Right renal pelvis (tissue), 4 donors: ENCODE measurements at places on chromosomes 12 and 14.

GRCh38 chr12:112466011-112466422 is 47.3 kb downstream of the PTPN11 start:
- no peak for DNase-seq

GRCh38 chr14:55705651-55706364 is 125.8 kb downstream of the KTN1 start:
- DNase-seq: no peak

- DNase-seq: peak; percentile 43
Measured at GRCh38 chr14:26984311-26985177, 386.7 kb upstream of the NOVA1 start.

GRCh38 chr12:127401005-127401404 is 866.0 kb upstream of the TMEM132C start:
- no peak for DNase-seq

- DNase-seq: no peak
Measured at GRCh38 chr12:64916411-64917261, 92.2 kb downstream of the TBC1D30 start.

DNA sequence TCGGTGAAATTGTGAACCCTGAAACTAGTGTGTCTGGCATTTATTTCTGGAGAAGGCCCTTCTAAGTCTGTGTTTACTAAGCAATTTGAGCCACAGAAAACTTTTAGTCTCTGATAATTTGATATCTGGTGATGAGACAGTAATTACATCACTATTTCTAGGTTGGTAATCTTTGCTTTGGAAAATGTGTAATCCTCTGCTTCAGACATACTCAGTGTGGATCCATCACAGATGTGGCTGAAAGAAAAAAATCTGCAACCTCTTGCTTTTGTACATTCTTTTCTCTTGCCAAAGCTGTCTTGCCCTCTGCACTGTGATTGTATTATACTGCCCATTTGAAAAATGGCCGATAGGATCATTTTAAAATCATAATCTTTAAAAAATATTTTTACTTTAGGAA is 78.1 kb downstream of the PELI2 start:
- no peak for DNase-seq

DNA sequence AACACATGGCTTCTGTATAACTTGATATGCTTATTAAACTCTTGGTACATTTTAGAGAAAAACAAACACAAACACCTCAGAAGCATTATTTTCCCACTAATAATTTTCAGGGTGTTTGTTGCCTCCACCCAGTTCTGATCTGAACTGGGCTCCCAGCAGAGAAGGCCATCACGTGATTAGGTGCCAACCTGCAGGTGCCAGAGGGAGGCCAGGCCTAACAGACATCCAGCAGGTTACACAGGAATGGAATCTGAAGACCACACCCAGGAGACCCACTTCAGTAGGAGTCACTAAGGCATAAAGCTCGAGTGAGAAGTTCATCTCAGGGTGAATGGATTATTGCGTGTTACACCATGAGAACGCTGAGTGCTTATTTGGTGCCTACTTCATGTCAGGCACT is 8.9 kb downstream of the SLC6A12 start:
- DNase-seq: no peak

DNA sequence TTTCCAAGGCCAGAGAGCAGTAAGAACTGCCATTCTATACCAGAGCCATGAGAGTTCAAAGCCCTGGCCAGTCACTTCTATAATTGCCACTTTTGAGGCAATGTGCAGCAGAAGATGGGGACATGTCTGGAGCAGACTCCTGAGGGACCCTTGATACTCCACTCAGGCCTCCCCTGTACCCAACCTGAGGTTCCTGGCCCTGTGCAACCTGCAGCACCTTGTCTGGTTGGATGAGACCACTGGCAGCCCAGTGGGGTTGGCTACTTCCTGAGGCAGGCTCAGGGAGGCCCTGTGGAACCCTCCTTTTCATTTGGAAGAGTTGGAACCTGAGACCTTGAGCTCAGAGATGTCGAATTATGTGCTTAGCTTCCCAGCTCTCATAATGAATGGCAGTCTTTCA is 54.4 kb downstream of the GALNT16 start:
- DNase-seq: no peak

DNA sequence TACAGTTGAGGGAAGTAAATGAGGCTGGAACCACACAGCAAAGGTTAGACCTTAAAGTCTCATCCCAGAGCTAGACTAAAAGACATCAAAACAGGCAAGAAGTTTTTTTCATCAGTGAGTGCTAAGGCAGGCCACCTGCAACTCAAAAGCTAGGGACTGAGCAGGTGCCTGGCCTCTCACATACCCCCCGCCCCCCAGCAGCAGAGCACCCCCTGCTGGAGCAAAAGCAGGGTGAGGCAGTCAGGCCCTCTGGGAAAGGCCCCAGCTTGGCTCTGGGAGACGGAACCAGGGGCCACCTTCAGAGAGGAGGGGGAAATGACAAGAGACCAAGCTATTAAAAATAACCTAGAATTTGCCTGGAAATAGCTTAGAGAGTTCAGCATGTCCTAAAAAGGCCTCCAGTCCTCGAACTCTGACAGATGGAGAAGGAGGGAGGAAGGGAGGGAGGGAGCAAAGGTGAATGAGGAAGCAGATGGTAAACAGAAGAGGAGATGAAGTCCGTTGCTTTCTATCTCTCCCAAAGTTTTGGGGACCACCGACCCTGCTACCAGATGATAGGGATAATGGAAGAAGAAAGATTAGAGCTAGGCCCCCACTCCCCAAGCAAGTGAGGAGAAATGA is 1.8 kb downstream of the ITGA7 start:
- DNase-seq: no peak

DNA sequence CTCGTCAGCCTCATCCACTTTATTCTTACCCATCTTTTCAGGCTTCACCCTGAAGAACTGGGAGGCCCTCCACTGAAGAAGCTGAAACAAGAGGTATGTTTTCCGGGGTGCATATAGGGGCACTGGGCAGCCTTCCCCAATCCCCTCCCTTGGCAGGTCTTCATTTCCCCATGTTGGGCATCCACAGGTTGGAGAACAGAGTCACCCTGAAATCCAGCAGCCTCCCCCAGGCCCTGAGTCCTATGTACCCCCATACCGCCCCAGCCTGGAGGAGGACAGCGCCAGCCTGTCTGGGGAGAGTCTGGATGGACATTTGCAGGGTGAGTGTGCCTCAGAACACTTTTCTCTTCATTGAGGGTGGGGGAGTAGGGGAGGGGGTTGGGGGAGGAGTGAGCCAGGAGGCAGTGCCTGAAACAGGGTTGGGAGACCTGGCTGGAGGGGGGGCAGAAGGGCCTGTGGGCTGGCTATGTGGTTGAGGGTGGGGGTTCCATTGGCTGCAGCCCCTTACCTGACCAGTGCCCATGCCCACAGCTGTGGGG is 4.0 kb downstream of the NAB2 start:
- DNase-seq: no peak

GRCh38 chr12:62928632-62929031 is 6.3 kb downstream of the PPM1H start:
- no peak for DNase-seq

- DNase-seq: no peak
Measured at GRCh38 chr12:59046763-59047534, 126.6 kb upstream of the LRIG3 start.

DNA sequence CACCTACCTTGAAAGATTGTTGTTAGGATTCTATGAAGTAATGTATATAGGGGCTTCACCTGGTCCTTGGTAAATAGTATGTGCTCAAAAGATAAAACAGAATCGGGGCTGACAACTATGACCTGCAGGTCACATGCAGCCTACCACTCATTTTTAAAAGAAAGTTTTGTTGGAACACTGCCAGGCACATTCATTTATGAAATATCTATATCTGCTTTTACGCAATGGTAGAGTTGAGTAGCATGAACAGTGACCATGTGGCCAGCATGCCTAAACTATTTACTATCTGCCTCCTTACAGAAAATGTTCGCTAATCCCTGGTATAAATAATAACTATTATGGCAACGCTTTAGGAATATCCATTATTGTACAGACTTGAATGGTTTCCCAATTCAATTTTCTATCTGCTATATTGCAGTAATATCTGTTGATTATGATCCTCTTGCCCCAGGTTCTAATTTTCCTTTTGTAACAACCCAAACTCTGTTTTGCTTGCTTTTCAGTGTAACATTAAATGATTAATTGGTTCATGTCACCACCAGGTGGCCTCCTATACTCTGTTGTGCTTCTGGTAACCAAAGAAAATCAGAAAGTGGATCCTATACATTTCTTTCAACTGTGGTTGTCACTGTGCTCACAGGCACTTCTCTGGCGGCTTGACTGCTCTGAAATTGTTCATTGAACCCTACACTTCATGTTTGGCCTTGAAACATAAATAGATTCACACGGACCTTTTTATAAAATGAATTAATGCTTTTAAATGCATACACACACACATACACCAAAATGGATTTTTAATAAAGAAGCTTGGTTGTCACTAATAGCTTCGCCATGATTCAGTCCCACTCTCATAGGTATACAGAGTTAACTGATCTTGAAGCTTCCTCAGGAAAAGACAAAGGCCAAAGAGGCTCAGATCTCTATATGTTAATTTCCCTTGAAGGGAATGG is 227.7 kb upstream of the NPAS3 start:
- peak; percentile 50 for DNase-seq

DNA sequence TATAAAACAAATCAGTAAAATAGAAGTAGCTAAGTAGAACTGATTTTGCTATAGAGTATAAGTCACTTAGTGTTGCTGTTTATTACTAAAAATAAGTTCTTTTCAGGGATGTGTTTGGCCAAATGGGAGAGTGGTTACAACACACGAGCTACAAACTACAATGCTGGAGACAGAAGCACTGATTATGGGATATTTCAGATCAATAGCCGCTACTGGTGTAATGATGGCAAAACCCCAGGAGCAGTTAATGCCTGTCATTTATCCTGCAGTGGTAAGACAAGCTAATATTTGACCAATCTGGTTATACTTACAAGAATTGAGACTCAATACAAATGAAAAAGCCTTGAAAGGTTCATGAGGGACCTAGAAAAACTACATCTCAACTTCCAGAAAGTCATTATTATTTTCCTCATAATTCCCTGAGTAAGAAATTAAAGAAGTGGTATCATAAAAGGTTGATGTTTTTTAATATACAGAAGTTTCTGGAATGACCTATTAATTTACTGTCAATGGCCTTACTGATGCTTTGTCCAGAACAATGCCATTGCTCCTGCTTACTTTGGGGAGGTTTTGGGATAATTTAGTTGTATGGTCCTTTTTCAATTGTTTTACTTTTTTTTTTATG is 1.9 kb downstream of the LYZ start:
- DNase-seq: no peak

DNA sequence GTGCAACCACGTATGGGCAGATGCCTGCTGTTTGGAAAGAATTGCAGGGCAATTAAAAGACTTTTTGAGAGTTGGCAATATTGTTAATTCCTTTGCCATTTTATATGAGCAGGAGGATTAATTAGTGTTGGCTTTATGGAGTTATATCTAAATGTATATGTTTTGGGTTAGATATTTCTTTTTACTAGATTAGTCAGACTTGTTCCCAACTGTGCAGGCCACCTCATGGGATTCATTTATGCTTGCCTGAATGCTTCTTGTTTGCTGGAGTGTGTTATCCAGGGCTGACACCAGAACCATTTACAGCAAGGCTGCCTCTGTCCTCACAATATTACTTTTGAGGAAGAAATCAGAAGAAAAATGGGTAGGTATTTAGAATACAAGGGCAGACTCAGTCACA is 192.5 kb downstream of the KTN1 start:
- DNase-seq: no peak

DNA sequence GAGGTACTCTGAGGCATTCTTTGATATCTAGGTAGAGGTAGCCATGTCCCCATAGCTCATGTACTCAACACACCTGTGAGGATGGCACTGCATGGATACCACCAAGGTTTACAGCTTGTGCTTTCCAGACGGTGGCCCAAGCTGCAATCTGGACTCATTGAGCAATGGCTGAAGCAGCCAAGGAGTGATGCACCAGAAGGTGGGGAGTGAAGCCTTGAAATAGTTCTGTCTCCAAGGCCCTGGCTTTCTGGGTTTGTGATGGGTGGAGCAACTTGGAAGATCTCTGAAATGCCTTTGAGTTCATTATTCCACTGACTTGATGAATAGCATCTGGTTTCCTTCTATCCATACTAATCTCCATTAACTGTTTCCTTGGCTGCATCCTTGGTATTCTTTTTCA is 290.0 kb upstream of the NOVA1 start:
- DNase-seq: no peak

DNA sequence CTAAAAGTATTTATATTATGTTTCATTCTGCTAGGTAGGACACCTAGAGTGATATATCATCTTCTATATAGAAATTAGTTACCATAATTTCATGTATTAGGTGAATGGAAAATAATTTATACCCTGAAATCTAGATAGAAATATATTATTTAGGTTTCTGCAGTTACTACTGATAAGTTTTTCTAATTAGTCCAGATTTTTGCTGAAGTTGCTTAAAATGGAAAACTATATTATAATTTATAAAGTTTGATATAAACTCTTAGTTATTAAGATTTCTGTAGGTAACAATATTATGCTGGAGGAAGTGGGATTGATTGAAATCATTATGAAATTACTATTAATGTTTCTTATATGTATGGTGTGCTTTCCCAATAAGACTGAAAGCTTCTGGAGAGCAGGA is 56.0 kb downstream of the SERPINA10 start:
- no peak for DNase-seq

DNA sequence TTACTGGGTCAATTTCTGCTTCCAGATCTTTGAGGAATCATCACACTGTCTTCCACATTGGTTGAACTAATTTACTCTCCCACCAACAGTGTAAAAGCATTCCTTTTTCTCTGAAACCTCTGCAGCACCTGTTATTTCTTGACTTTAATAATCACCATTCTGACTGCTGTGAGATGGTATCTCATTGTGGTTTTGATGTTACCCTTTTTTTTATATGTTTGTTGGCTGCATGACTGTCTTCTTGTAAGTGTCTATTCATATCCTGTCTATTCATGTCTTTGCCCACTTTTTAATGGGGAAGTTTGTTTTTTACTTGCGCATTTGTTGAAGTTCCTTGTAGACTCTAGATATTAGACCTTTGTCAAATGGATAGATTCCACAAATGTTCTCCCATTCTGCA is 324.9 kb downstream of the NAV3 start:
- no peak for DNase-seq

DNA sequence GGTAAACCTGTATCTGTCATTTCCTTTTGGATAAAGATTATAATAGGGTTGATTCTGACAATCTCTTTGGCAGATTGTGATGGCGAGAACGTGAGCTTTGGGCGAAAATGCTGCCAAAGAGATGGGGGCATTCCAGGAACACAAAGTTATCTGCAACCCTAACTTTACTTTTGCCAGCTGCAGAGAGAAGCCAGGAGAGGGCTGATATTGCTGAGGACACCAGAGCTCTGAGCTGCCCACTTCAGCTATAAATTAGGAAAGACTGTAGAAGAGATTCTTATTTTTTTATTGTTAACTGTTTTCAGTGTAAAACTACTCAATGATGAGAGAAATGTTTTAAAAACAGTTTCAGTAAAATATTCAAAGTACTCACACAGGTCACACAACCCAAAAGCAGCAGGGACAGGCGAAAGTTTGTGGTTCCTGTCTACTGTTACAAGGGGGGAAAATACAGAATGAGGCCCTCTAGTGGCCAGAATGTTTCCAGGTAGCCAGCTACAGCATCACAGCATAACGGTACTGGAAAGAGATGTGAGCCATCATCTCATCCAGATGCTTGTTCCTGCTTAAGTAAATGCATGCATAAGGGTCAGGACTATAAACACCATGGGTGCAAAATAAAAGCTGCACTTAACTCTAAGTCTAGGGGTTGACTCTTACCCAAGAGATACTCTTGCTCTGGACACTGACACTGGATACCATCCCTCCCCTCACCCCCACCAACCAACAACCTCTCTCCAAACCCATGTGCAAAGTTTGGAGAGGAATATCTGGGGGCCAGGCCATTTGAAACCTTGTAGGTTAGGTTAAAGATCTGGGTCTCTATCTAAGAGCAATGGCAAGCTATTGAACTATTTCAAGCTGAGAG is 498.4 kb downstream of the RMST start:
- peak; percentile 7 for DNase-seq
